ENCODE measurements at places on chromosomes 3 and 15. TPM values are rescaled to one million over a fixed set of nuclear protein-coding genes. Genes with fewer than 3 reads are reported as not detected.

The GRIP2 gene
- not detected for total RNA-seq

The ST8SIA2 gene
- not detected for total RNA-seq

The LARP6 gene
- not detected for total RNA-seq

The SCG5 gene
- 0.24 TPM for total RNA-seq

- H3K36me3 ChIP-seq: no peaks in the 10 kb centered on the region
- H3K27me3 ChIP-seq: no peaks in the 10 kb centered on the region
- DNase-seq: no peak
- no peaks in the 10 kb centered on the region for H3K4me1 ChIP-seq
- no peak overlapping the region for H3K27ac ChIP-seq
- H3K4me3 ChIP-seq: no peak overlapping the region
These were observed 25.9 kb upstream of the KIF23 start for GRCh38 chr15:69388260-69388705.

DNA sequence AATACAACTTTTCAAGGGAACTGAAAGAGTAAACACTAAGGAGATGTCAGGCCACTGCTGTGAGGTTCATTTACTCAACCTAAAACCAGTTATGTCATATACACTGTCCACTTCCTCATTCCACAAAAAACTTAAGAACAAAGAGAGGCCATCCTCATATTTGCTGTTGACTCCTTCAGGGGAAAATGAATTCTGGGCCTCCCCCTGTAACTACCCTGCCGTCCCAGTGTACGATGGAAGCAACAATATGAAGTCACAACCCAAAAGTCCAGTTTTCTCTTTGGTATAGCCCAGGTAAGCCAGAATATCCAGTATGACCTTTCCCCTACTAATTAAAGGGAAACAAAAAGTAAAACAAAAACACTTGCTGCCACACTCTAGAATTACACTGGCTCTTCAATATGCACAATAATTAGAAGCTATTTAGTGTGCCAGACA is 16.2 kb downstream of the CEP152 start:
- no peak for DNase-seq
- H3K4me1 ChIP-seq: no peaks in the 10 kb centered on the region
- no peak overlapping the region for H3K27ac ChIP-seq
- no peaks in the 10 kb centered on the region for H3K36me3 ChIP-seq

DNA sequence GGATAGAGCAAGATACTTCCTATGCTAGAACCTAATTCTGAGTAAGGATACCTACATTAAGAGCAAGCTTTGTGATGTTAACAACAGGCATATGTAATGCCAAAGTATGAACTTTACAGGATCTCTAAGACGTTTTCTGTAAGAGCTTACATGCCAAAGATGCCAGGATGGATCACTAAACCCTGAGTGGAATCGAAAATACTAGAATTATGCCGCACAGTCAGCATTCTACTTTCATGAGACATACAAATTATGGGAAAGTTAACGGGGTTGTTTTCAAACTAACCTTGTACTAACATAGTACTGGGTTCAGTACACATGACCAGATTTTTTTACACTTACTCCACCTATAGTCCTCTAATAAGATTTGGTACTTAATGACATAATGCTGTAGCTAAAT is 55.1 kb downstream of the AAGAB start:
- no peaks in the 10 kb centered on the region for H3K27me3 ChIP-seq
- H3K4me1 ChIP-seq: peaks cover 5% of the 10 kb centered on the region
- peaks cover 14% of the 10 kb centered on the region for H3K36me3 ChIP-seq
- no peak overlapping the region for H3K4me3 ChIP-seq

- no peak overlapping the region for H3K27ac ChIP-seq
- H3K4me3 ChIP-seq: no peak overlapping the region
- H3K4me1 ChIP-seq: no peaks in the 10 kb centered on the region
- H3K36me3 ChIP-seq: no peaks in the 10 kb centered on the region
- no peaks in the 10 kb centered on the region for H3K27me3 ChIP-seq
These were observed 19.8 kb upstream of the ACOX2 start for GRCh38 chr3:58556761-58557221.

- H3K4me3 ChIP-seq: no peak overlapping the region
- H3K27me3 ChIP-seq: no peaks in the 10 kb centered on the region
- peaks cover 6% of the 10 kb centered on the region for H3K4me1 ChIP-seq
- DNase-seq: no peak
These were observed 324.0 kb upstream of the TBL1XR1 start for GRCh38 chr3:177521305-177521704.

GRCh38 chr3:88725440-88726165 is 381.8 kb upstream of the EPHA3 start:
- H3K4me3 ChIP-seq: no peak overlapping the region
- DNase-seq: no peak
- no peaks in the 10 kb centered on the region for H3K27me3 ChIP-seq
- no peaks in the 10 kb centered on the region for H3K4me1 ChIP-seq
- no peak overlapping the region for H3K27ac ChIP-seq
- H3K36me3 ChIP-seq: no peaks in the 10 kb centered on the region

- no peak overlapping the region for H3K4me3 ChIP-seq
- DNase-seq: no peak
- no peak overlapping the region for H3K27ac ChIP-seq
- H3K4me1 ChIP-seq: no peaks in the 10 kb centered on the region
- peaks cover 28% of the 10 kb centered on the region for H3K36me3 ChIP-seq
- no peaks in the 10 kb centered on the region for H3K27me3 ChIP-seq
These were observed 68.7 kb downstream of the AAGAB start for GRCh38 chr15:67185621-67186225.
